ENCODE measurements at places on chromosomes 2 and 18.

- DNase-seq, result no peak
Measured at GRCh38 chr2:149527998-149528755, 59.4 kb downstream of the MMADHC start.

DNA sequence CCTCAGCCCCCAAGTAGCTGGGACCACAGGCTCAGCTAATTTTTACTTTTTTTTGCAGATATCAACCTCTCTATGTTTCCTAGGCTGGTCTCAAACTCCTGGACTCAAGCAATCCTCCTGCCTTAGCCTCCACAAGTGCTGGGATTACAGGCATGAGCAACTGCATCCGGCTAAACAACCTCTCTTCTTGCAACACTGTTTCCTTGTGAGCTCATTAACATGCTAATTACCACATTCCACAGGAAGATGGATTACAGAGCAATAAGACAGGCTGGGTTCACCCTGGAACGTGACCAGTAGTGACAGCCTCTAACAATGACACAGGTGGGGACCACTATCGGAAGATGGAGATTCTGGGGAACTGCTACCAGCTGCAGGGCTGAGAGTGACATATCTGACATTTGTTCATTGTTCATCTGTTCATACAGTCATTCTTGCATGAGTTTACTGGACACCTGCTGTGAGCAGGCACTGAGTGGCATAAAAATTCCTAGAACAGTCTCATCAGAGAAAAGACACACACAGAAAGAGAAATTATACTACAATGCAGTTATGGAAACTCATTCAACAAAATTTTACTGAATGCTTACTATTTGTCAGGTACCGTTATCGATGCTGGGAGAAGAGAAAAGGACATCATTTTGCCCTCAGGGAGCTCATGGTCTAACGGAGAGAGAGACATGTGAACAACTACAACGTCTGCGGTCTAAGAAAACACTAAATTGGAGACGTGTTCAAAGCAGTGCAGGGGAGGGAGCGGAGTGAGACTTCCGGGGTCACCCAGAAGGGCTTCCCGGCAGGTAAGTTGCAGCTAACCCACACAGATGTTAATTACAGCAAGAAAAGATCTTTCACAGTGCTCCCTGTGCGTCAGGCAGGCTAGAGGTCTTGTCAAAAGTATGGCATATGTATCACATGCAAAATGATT is 37.6 kb downstream of the PROC start:
- DNase-seq, result no peak

DNA sequence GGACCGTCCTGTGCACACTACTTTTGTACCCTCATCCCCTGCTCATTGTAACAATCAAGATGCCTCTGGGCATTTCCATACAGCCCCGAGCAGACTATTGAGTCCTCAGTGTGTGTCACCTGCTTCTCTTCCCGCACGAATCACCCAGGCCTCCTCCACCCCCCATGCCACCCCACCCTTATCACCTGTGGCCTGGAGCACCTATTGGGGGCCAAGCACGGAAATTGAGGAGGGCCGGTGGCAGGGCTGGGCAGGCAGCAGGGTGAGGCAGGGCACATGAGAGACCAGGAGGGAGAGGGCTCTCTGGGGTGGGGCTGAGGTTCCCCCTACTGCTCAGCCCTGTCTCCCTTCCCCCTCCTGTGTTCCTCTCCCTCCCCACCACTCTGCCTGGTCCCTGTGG is 4.3 kb upstream of the NIFK start:
- DNase-seq, result no peak

GRCh38 chr2:16718576-16719484 is 53.2 kb upstream of the CYRIA start:
- DNase-seq, result no peak

DNA sequence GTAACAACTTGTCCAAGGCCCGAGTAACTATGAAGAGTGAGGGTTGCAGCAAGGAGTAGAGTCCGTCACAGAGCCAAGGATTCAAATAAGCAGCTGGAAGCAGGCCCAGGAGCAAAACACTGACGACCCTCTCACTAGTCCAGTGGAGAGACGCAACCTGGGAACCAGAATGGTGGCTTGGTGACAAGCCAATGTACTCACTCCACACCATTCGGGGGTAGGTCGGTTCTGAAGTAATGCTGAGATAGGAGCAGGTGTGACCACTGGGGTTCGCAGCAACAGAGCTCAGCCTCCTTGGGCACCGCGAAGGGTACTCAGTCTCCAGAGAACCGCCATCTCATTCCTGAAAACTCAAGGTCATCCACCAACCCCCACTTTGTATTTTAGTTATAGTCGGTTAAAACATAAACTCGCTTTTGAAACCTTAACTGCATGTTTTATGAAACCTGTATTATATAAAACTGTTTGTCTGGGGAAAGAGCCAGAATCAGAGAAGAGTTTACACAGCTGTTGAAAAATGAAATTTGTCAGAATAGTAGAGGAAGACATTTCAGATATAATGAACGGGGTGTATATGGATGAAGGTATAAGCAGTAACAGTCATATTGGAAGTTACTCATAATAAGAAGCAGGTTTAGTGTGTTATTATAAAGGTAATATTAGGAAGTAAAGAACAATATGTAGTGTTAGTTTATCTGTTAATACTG is 8.6 kb downstream of the ANKRD62 start:
- DNase-seq, result no peak

Data from spleen (tissue), 13 donors.